ENCODE measurements at places on chromosomes 6 and 20.

GRCh38 chr20:25258828-25259227 lies 10.9 kb downstream of the PYGB start:
- DNase-seq, result no peak

DNA sequence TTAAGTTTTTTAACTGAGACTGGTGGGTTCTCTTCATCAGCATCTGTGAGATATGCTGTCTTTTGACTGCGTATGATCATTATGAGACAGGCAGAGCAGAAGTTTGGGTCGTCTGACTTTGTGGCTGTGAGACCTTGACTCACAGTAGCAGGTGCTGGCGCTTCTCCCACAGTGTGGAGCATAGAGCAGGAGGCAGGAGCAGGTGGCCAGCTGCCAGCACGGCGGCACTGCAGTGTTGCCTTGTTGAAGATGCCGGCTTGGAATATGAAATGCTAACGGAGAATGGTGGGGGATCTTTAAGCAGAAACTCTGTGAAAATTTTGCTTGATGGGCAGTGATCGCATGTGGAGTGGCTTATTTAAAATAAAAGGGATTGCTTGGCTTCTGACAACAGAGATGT lies 105.0 kb downstream of the TIAM2 start:
- no peak for DNase-seq

- DNase-seq, result no peak
These were observed 24.6 kb upstream of the TAAR1 start for GRCh38 chr6:132683543-132683942.

GRCh38 chr6:130927305-130927704 lies 100.1 kb downstream of the SMLR1 start:
- no peak for DNase-seq

GRCh38 chr6:106702451-106703110 lies 73.2 kb downstream of the QRSL1 start:
- no peak for DNase-seq

GRCh38 chr6:90190131-90190530 lies 106.5 kb downstream of the BACH2 start:
- no peak for DNase-seq

GRCh38 chr6:34508425-34508824 lies 42.5 kb downstream of the PACSIN1 start:
- DNase-seq, result no peak

DNA sequence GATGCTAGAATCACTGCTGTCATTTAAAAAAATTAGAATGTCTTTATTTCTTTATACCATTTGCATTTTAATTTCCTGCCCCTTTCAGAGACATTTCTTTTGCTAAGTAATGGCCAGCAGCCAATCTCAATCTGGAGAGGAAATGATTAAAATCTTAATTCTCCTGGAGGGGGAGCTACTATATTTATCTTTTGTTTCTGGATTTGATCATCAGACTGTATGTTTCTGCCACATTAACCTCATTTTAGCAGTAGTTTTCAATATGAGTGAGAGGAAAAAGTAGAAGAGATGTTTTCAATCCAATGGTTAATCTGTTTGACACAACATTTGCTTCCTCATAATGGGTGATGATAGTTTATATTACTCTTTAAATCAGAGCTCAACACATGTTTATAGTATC lies 138.0 kb downstream of the FUT9 start:
- no peak for DNase-seq

GRCh38 chr6:152293404-152293803 lies 343.8 kb downstream of the SYNE1 start:
- no peak for DNase-seq

DNA sequence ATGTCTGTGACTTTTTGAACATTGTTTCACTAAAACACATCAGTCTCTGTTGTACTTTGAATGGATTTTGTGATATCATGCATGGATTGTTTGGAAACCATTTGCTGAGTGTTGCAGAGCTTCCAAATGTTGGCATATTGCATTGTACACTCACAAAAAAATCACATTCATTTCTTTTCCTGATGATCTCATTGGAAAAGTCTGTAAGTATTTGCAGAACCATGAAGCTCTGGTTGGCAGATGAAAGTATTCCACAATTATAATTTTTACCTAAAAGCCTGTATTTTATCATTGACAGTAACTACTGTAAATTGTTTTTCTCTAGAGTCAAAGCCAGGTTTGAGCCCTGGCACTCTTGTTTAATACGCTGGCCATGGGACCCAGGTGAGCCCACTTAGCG lies 42.1 kb downstream of the VAPB start:
- no peak for DNase-seq

- no peak for DNase-seq
These were observed 112.3 kb downstream of the SMAP1 start for GRCh38 chr6:70779934-70780333.

DNA sequence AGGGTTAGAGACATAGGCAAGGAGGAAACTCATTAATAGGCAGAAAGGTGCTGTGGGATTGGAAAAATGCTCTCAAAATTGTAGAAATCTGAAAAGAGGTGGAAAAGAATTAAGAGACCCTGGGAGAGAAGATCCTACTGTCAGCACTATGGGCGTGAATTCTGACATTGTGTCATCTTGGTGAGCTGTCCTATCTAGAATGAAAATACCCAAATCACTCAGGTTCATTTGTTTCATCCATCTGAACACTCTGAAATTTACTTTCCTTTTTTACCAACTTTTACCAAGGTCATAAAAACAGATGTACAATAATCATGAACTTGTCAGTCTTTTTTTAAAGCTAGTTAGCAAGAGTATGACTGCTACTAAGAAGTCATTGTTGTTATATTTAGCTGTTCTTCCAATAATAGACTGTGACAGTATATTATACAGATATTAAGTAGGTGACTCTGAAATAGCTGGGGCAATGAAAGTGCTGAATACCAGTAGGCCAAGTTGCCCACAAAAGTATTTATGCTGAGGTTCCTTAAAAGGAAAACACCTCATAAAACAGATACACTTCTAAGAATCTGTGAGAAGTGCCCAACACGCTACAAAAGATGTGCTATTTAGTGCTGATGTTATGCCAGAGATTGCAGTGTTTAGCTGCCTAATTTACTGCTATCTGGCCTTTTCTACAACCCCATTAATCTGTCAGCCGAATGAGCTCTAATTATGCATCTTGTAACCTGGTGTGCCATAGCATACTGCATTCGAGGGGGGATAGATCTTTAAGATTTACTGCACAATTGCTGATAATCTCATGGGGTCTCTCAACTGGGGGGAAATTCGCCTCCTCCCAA lies 217.5 kb upstream of the SUPT3H start:
- no peak for DNase-seq

GRCh38 chr20:36093025-36093803 lies 61.3 kb upstream of the EPB41L1 start:
- peak; percentile 12 for DNase-seq

DNA sequence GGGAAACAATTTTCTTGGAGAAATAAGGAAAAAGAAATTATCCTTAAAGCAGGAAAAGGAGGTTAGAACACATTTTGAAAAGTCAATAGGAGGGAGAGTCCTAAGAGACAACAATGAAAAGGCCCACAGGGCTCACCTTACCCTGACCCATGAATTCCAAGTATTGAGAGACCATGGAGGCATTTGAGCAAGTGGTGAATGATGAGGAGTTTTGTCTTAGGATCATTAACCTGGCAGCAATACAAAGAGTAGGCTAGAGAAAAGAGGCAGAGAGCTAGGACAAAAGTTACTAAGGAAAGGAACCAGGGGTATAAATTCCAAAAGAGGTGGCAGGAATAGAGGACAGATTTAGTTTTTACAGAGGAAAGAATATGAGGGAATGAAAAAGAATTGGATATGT lies 44.7 kb downstream of the PACRG start:
- no peak for DNase-seq

- DNase-seq, result no peak
These were observed 27.8 kb downstream of the POFUT1 start for GRCh38 chr20:32235331-32236047.

DNA sequence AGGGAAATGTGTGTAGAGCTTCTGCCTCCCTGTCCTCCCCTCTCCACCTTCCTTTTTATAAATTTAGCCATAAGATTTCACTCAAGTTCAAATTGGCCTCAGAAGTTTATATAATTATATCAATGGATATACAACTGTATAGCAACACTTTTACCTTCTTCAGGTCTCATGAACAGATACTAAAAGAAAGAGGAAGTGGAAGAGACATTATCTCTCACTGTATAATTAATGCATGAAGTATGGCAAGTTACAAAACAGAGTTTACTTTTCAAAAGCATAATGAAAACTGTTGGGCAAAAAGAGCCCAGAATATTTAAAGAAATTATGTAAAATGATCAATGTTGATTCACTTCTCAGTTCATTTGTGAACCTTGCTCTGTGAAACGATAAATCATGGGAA lies 99.7 kb downstream of the PDE7B start:
- DNase-seq, result no peak

- no peak for DNase-seq
These were observed 28.8 kb downstream of the TFAP2C start for GRCh38 chr20:56657879-56658278.

- DNase-seq, result no peak
These were observed 39.8 kb upstream of the SMIM29 start for GRCh38 chr6:34288581-34288980.

DNA sequence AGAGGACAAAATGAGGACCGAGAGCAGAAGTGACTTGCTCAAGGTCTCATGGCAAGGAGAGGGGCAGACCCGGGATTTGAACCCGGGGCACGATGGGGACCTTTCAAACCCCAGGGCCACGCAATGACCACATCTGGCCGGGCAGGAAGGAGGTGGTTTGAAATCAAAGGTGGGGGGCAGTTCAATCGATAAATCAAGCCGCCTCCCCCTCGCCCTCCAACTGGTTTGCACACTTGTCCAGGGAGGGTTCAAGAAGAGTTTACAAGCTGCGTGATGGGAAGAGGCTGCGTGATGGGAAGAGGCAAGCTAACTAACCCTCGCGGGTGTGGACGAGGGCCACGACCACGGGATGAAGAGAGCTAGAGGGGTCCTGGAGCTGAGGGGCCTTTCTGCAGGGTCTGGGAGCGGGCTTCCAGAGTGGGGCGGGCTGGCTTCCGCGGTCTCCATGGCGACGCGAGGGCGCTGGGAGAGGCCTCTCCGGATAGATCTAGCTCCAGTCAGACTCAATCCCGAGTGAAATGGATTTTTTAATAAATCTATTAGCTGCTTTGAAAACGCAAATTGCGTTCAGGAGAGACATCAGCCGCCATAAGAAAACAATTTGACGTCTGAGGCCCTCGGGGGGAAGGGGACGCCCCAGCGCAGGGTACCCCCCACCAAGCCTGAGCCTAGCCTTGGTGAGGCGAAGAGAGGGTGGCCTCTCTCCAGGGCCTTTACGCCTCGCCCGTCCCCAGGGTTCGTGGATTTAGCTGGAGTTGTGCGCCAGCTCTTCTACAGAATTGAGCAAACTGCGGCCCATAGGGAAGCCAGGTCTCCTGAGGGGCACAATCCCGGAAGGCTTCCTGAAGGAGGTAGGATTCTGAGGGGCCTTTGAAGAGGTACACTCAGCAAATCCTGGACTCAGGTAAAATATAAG lies 143.9 kb downstream of the GRM4 start:
- DNase-seq, result no peak

GRCh38 chr6:130134582-130134981 lies 88.2 kb downstream of the SAMD3 start:
- no peak for DNase-seq

- no peak for DNase-seq
These were observed 124.5 kb downstream of the PHACTR3 start for GRCh38 chr20:59728722-59729430.

DNA sequence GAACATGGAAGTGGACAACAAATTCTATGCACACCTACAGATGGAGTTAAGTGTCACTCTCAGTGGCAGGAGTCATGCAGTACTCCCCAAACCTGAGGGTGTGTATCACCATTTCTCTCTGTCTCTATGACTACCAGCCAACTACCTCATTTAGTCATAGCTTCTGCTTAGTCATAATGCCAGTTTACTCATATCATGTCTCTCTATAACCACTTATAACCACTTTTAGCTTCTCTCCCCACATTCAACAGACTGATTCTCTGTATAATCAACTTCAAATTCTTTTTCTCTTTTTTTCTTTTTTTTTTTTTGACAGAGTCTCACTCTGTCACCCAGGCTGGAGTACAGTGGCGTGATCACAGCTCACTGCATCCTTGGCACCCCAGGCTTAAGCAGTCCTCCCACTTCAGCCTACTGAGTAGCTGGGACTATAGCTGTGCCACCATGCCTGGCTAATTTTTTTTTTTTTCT lies 13.8 kb upstream of the GTF3C6 start:
- no peak for DNase-seq

DNA sequence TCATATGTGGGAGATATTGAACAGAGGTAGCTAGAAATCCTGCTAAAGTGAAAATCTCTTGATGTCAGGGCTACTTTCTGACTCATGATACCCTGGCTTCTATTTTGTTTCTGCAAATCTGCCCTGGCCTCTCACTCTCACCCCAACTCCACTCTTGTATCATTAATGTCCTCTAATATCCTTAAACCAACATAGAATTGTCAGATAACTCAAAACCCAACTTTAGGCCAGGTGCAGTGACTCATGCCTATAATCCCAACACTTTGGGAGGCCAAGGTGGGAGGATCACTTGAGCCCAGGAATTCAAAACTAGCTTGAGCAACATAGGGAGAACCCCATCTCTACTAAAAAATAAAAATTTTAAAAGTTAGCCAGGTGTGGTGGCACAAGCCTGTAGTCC lies 33.8 kb upstream of the OSTM1 start:
- no peak for DNase-seq

GRCh38 chr6:55456016-55456415 lies 123.0 kb downstream of the HMGCLL1 start:
- no peak for DNase-seq
